ENCODE measurements at places on chromosomes 3 and 15.

DNA sequence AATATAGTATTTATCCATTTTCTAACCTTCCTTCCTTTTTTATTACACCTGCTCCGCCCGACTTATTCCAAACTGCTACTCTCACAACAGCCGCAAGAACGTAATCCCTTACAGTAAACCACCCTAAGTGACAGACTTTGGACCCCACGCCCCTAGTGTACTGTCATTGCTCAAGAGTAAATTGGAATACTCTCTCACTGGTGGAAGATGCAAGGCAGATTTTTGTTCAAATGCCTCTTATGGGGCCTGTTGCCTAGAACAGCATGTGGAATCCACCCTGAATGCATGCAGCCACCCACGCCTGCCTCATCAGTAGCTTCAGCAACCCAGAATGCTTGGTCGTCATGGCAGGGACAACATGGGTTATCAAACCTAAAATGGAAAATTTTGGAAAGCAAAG, 226.2 kb upstream of the ST8SIA2 start:
- no peak for DNase-seq

DNA sequence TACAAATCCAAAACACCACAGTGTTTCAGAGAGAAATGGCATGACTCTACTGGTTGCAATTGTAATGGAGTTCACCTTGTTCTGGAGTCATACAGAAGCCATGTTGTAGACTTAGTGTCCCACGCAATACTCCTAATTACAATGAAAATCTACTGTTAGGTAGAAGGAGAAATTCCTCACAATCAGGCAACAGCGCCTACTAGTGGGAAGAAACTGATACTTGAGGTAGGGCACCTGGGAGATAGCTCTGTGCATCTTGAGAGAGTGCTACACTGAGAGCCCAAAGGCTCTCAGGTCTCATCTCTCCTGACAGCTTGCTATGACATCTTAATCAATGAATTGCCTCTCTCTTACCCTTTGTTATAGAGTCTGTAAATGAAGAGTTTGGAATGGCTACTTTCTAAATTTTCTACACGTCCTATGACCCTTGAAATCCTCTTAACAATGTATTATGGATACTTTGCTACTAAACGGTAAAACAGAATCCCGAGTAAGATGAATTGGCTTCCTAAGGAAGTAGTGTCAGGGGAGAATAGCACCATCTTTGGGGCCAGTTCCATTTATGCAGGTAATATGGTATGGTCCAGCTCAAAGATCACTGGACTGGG, 422.7 kb upstream of the TPRG1 start:
- DNase-seq = no peak

DNA sequence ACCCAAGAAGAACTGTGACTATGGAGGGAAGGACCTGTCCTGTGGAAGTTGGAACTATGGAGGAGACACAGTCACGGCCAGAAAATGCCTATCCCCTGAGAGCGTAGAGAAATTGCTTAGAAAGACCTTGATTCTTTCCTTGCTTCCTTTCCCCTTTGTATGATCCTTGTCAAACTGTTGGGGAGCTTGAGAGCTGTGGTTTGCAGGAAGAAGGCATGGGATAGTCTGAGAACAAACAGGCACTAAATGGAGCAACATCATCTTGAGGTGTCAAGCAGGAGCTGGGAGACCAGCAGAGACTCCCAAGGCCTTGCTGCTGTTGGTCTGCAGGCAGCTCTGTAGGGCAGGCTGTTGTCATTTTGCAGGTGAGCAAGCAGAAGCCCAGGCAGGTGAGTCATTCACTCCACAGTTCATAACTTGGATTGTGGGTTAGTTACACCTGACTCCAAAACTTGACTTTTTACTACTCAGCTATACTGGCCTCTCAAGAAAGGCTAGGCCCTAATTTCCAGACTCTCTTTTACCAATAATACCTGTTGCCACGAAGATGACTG, 298.9 kb downstream of the LRTM1 start:
- DNase-seq = no peak

DNA sequence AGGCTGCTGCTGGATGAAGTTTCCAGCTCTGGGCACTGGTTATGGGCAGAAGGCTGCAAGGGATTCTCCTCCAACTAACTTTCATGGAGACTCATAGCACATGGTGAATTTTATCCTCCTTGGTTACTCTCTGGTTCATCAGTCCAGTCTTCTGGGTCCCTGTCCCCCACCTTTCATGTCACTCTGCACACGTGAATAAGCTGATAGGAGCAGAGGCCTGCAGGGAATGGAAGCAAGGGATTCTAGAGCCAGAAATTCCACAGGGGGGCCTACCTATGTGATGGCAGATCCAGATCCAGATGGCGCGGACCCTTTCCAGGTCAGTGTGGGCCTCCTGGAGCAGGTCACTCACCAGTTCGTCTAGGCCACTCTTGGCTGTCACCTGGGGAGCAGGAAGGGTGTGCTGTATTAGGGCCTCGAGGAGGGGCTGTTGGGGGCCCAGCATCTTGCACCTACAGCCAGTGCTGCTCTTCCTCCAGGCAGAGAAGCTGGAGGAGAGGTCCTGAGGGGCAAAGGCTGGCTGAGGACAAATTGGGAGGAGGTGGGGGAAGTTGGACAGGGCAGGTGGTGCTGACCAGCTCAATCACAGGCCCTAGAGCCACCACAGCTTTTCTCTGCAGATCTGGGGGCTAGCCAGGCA, 30.2 kb downstream of the KY start:
- no peak for DNase-seq

DNA sequence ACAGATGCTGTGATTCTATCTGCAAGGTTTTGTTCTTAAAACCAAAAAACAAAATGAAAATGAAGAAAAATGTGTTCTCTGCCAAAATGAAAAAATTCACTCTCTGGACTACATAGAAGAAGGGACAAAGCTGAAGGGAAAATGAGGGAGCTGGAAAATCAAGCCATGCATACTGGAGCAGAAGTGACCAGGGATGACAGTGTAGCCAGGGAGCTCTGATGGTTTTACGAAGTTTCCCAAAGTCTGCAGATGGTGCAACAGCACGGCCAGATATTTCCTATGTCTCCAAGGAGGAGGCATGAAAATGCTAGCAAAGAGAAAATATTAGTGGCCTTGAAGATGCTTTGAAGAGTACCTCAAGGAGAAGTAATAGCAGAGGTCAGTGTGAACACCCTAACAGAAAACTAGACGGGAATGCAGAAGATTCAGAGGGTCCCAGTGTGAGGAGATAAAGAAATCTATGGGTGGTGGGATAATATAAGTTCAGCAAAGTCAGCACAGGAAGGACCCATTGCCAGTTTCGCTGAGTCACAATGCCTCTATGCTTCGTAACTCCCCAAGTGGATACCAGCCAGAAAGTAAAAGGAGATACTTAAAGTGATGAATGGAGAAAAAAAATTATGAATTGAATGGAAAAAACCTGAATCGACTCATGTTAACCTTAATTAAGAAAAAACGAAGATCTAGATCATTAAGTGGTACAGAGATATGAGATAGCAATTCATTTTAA, 39.0 kb upstream of the POMGNT2 start:
- no peak for DNase-seq

GRCh38 chr15:64837502-64837901, 4.2 kb upstream of the PLEKHO2 start:
- no peak for DNase-seq

- DNase-seq = no peak
These were observed 22.9 kb upstream of the WNT7A start for GRCh38 chr3:13902648-13903238.

DNA sequence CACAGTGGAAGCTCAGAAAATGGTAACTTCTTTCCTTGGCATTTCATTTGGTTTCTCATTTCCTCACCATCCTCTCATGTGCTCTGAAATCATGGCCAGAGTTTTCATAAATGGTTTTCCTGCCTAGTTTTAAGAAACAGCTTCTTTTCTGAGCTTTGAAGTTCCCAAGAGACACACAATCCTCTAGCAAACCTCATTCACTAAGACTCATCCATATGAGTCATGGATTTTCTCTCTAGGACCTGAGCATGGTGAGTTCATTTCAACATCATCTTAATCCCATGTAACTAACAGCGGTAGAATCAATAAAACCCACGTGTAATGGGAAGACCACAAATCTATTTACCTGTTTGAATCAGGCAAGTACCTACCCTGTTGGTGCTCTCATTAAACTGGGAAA, 274.5 kb upstream of the LRTM1 start:
- DNase-seq = no peak

Data from posterior cingulate gyrus (tissue), 11 donors.